ENCODE measurements at places on chromosomes 5 and 9.
A peak's percentile ranks its signal among the peaks of the same experiment; 100 is the strongest.

DNA sequence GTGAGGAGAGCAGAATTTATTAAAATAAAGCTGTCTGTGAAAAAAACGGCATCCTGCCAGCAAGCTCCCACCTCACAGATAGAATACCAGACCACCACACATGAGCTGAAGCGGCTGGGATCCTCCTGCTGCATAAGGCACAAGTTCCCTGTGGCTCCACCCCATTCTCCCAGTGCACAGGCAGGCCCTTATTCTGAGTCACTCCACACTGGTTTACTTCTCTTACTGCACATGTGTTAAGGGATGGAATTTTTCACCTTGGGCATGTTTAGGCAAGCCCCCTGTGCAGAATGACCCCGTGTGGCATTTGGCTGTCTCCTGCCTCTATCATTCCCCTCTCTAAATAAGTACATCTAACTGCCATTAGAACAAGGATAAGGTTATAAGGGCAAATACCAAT is 115.0 kb upstream of the ELAVL2 start:
- no peak for DNase-seq

DNA sequence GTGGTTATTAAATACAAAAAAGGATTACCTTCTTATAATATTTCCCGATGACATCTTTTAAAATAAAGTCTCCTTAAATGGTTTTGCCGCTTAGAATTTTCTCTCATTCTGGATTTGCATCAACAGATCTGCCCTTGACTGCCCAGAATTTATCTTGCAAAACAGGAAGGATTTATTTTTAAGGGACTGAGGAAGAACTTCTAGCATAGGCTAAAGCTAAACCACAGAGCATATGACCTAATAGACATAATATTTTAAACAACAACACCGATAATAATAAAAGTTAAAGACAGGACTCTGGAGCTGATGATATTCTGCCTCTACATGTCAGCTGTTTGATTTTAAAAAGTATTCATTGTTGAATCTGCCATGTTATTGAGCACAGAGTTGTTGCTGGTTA is 145.3 kb upstream of the ADCY2 start:
- no peak for DNase-seq

- DNase-seq = no peak
Observed at GRCh38 chr5:145921211-145921610, 15.2 kb upstream of the SH3RF2 start.

DNA sequence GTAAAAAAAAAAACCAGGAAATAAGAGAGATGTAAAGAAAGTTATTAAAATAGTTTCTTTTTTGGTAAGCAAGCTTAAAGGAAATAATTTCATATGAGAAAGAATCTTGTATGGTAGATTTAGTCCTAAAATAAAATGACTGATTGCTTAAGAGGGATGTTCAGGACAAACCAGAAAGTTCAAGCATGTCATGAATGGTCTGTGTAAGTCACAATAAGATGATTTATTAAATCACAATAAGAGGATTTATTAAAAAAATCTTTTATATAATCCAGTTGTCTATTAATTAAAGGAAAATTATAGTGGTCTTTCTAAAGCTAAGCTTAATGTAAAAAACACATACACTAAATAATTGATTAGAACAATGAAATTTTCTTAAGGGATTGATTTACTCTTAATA is 91.8 kb upstream of the OR13F1 start:
- DNase-seq = no peak

DNA sequence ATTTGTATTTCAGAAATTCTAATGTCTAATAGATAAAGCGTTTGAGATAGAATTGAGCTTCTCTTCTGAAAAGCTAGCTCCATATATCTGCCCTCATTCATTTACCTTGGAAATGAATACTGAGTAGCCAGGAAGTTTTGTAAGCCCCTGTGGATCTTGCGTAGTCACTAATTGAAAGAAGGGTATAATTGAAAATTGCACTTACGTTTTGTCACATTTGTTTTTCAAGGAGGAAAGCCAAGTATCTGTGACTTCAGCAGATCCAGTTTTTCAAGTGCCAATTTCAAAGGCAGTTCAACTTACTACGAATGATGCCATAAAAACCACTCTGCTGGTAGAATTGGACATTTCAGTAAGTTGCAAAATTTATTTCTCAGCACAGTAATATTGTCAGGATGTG is 14.0 kb downstream of the MTRR start:
- DNase-seq = no peak

GRCh38 chr5:37881359-37881758 is 41.5 kb upstream of the GDNF start:
- no peak for DNase-seq

GRCh38 chr5:40791715-40792139 is 6.4 kb downstream of the PRKAA1 start:
- DNase-seq = no peak

GRCh38 chr9:94794476-94795167 is 68.1 kb downstream of the AOPEP start:
- DNase-seq = no peak

- DNase-seq = no peak
Observed at GRCh38 chr5:60346393-60346792, 353.6 kb downstream of the DEPDC1B start.

GRCh38 chr5:78985116-78985724 is at the start of gene ARSB:
TSS of gene ARSB (minus strand) at chr5:78985310. CDS start at chr5:78985248, 62 bp downstream.
- DNase-seq = no peak

DNA sequence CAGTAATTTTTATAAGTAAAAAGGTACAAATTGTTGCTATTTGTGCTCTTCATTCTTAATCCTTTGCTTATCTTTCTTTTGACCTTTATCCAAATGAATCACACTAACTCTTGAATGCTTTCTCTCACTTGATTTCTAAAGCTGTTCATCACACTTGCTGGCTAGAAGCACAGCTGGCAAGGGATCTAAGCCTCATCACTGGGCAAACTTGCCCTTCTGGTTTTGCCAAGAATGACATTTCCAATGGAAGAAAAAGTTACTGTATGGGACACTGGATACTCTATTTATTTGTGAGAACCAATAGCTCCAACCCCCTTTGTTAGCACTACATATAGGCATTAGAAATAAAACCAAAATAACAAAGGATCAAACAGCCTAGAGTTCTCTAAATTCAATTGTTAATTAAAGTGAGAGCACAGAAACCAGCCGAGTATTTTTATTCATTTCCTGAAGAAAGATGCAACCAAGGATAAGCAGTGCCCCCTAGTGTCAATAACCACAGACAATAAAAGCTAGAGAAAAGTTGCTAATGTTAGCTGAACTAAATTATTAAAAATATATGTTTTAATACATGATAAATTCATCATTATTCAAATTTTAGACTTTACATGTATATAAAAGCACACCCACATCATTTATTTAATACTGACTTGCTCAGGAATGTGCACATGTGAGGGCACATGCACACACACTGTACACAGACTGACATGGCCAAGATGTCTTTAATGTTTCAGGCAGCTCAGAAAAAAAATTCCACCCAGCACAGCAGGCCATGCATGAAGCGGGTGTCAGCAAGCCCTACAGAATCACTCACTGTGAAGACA is 59.8 kb upstream of the POU5F2 start:
- peak; percentile 28 for DNase-seq

- no peak for DNase-seq
Observed at GRCh38 chr9:122220673-122221182, 8.0 kb downstream of the LHX6 start.

DNA sequence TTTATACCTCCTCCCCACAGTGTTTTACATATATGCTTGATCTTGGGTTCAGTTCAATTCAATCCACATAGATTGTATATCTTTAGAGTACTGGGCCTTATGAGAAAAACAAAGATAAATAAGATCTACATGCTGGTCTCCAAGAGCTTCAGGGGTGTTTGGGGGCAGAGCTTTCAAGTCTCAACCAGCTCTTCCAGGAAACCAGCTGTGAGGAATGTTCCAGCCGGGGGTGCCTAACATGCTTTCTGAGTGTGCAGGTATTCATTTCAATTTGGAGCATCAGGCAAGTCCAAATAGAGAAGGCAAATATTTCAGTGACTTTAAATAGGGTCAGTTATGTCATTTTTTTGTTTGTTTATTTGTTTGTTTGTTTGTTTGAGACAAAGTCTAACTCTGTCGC is 5.7 kb upstream of the RAPGEF1 start:
- DNase-seq = no peak

DNA sequence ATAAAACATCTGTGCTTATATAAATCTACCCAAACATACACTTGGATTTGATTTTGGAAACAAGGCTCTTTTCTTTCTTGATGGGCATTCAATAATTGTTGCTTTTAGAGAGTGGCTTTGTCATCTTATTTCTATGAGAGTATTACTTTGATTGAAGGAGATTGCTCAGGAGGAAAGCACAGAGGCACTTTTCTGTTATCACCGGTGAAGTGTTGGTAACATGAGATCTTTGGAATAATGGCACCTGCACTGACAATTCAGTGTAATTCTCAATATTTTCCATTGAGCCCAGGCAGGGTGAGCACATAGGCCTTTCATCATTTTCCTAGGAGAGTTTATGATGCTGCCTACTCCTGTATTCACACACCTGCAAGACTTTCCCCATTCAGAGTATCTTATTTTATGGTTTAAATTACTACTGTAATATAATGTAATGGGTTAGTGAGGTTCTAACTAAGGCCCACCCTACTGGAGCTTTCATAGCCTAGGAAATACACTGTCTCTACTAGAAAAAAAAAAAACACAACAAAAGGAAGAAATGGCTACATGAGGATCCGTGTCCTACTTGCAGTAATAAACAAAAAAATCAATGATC is 244.3 kb downstream of the DENND1A start:
- no peak for DNase-seq

DNA sequence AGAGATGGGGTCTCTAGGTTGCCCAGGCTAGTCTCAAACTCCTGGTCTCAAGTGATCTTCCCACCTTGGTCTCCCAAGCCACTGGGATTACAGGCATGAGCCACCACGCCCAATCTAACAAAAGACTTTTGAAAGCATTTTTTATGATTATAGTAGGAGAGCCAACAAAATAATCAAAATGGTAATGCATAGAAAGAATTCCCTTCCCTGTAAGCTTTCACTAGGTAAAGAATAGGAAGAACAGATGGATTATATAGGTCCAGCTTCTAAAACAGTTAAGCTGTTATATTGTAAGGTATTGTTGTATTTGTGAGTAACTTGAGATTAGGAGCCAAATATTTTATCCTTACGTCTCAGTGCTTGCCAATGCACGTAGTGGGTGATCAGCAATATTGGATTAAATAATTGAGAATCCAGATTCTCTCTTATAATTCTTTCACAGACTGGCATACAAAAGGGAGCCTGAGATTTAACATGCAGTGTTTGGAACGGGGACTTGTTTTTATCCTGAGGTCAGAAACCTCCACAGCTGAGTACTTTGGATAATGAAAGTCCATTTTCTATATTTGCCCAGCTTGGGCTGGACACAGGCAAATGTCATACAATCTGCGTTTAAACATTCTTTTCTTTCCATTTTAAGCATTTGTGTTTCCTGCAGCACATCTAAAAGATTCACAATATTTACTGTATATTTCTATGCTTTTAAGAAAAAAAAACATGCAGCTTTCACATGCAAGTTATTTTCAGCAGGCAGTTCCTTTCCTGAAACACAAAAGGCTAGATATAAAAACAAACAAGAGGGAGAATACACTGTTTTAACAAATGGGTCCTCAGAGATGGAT is 238.4 kb downstream of the ARRDC3 start:
- DNase-seq = no peak

GRCh38 chr9:114627553-114627952 is 16.5 kb downstream of the TMEM268 start:
- DNase-seq = no peak

DNA sequence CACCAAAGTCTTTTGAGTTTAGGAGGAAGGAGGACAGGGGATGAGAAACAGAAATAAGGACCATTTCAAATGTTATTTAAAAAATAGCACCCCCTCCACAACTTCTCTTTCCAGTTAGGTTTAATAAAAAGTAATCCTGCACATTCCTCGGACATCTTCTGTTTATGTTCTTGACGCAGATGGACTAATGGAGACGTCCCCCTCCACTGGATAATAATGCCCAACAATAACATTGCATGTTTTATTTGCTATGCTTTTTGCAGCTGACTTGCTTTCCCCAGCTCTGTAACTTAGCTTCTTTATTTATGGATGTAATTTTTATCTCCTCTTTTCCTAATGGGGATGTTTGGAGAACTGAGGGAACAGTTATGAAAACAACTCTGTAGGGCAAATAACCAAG is 89.5 kb downstream of the MAT2B start:
- DNase-seq = no peak

- no peak for DNase-seq
Observed at GRCh38 chr5:67115817-67116216, 80.8 kb downstream of the CD180 start.

GRCh38 chr5:143398053-143398355 is 5.5 kb downstream of the NR3C1 start:
- DNase-seq = no peak

- DNase-seq = no peak
Observed at GRCh38 chr5:127411381-127411780, 106.1 kb upstream of the PRRC1 start.

- no peak for DNase-seq
Observed at GRCh38 chr9:37061768-37062167, 27.7 kb upstream of the PAX5 start.

DNA sequence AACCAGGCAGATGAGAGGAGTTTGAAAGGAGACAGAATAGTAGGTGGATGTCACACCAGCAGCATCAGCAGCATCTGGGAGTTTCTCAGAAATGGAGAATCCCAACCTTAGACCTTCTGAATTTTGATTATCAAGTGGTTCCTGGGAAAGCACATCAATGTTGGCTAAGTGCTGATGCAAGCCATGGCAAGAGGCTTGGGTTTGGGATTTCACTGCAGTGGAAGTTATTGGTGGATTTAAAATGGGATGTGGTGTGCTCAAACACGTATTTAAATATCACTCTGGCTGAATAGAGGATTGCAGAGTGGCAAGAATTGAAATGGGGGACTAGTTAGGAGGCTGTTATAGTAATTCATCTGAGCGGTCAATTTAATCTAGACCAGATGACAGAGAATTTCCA is 387.8 kb upstream of the WWC1 start:
- no peak for DNase-seq

DNA sequence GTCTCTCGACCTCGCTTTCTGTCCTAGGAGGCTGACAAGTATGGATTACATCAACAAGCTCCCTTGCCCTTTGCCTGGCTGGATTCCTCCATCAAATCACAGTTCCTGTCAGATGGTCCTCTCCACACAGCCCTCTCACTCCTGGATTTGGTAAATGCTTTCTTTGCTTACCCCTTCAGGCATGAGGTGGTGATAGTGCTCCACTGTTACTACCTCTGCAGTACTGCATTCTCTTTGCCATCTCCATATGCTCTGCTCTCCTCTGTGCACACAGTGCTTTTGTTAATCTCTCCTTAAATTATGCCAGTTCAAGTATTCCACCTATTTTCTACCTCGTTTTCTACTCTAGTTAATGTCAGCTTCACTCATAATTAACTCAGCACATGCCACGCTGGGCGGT is 279.2 kb downstream of the DMAC1 start:
- no peak for DNase-seq
